ENCODE measurements at places on chromosomes 6 and 20.

- no peak for DNase-seq
Measured at GRCh38 chr6:654136-654535, 2.8 kb downstream of the HUS1B start.

DNA sequence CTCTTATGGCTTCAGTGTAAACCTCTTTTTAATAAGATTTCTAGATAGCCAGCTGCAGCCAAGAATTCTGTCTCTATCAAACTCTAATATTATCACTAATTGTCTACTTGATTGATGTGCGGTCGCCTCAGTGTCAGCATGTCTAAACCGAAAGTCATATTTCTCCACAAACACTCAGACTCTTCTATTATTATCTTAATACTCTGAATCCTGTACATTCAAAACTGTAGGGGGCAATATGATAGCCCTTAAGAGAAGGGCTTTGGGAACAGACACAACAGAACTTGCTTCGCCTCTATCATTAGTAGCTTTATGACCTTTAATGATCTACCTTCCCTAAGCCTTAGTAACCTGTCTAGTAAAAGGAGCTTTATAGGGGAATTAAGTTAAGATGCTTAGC is 379.7 kb upstream of the PTCHD4 start:
- DNase-seq, result no peak

- DNase-seq, result no peak
Measured at GRCh38 chr6:18380158-18380836, 6.9 kb upstream of the RNF144B start.

DNA sequence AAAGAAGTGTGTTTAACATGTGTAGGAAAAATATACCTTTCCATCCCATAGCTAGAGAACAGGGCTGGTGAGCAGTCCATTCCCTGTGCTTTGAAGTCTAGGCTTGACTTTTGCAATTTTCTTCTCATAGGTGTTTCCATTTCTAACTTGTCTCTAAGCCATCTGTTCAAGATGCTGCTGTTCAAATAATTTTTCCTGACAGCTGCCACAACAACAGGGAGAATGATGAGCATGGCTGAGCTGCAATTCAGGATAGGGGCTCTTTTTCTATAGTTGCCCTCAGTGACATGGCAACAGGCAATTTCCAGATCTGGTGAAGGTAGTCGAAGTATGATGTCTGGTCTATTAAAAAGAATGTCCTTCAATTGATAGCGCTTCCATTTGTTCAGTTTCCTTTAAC is 103.0 kb upstream of the HS3ST5 start:
- DNase-seq, result no peak

GRCh38 chr6:43942011-43942442 is 172.0 kb downstream of the VEGFA start:
- no peak for DNase-seq

- DNase-seq, result no peak
Measured at GRCh38 chr6:167566711-167567141, 241.8 kb downstream of the TTLL2 start.

GRCh38 chr20:53438368-53438767 is 155.3 kb downstream of the ZNF217 start:
- no peak for DNase-seq

DNA sequence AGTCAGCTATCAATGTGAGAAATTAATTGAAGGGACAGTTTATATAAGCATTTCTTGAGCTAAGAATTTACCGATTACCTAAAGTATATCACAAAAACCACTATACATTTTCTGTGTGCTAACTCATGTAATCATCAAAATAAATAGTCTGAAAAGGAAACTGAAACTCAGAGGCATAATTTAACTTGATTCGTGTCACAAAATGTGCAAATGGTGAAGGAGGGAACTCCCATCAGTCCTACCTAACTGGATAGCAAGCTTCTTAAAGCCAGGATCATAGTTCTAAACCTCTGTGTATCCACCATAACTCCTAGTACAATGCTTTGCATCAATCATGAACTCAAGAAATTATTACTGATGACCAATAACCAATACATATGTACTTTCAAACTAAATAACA is 91.0 kb downstream of the ASCC3 start:
- no peak for DNase-seq

GRCh38 chr6:63058601-63059000 is 152.7 kb upstream of the FKBP1C start:
- DNase-seq, result no peak

- DNase-seq, result no peak
Measured at GRCh38 chr6:143123081-143123480, 62.4 kb downstream of the AIG1 start.

DNA sequence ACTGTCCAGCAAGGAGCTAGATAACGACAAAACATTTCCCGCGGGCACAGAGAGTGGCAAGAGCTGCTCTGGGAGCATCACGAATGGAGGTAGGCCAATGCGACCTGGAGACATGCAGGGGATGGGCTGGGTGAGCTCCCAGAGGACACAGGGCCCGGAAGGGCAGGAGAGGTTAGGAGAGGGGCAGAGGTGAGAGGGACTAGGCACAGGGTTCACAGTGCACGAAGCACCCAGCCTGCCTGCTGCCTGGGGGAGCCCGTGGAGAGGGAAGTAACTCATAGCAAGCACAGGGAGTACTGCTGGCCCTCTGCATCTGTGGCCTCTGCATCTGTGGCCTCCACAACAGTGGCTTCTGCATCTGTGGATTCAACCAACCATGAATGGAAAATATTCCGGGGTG is 126.5 kb downstream of the HUS1B start:
- DNase-seq, result no peak

DNA sequence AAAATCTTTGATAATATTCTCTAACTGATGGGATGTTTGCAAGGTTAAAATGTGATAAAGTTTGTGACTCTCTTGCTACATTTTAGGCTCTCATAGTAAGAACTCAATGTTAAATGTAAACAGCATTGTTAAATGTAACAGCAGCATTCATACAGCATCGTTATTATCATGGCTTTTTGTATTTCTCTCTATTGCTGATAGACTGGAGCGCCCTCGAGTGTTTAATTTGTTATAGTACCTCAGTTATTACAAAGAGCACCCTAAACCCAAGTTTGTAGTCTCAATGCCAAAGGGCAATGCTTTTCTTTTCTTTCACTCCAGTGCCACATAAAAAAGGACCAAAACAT is 14.9 kb upstream of the TTPAL start:
- no peak for DNase-seq

DNA sequence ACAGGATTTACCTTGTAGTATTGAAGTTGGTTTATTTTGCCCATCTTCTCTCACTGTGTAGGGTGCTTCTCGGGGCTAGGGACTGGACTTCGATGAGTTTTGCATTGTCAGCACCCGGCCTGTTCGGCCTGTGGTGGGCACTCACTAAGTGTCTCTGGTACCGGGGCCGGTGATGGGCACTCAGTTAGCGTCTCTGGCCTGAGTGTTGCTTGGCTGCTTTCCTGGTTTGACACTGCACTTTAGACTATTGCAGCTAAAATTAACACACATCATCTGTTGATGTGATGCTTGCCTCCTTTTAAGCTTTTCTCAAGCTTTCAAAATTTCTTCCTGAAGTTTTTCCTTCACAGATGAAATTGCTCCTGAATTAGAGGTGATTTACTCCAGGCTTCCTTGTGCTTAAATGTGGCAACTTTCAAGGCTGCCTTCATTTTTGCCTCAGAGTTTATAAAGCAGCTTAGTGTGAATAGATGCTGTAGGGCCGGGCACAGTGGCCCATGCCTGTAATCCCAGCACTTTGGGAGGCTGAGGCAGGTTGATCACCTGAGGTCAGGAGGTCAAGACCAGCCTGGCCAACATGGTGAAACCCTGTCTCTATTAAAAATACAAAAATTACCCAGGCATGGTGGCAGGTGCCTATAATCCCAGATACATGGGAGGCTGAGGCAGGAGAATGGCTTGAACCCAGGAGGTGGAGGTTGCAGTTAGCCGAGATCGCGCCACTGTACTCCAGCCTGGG is 41.7 kb upstream of the TULP4 start:
- no peak for DNase-seq

- no peak for DNase-seq
Measured at GRCh38 chr20:38197217-38197616, 32.1 kb upstream of the TGM2 start.

GRCh38 chr6:139029470-139030227 is 1.1 kb downstream of the ABRACL start:
- no peak for DNase-seq

- DNase-seq, result no peak
Measured at GRCh38 chr20:17827759-17828559, 128.2 kb downstream of the BANF2 start.

- DNase-seq, result no peak
Measured at GRCh38 chr20:19924255-19924654, 92.9 kb upstream of the NAA20 start.

- no peak for DNase-seq
Measured at GRCh38 chr6:169074526-169074925, 179.1 kb downstream of the THBS2 start.

GRCh38 chr6:106473812-106474211 is 113.3 kb downstream of the CRYBG1 start:
- DNase-seq, result peak; percentile 48

- DNase-seq, result no peak
Measured at GRCh38 chr6:42404484-42404883, 47.2 kb downstream of the TRERF1 start.

GRCh38 chr20:60136645-60137401 is 178.6 kb downstream of the CDH26 start:
- DNase-seq, result no peak

- DNase-seq, result no peak
Measured at GRCh38 chr6:56567501-56567900, 75.2 kb downstream of the DST start.

GRCh38 chr6:74549746-74550145 is 656.1 kb downstream of the COL12A1 start:
- no peak for DNase-seq

DNA sequence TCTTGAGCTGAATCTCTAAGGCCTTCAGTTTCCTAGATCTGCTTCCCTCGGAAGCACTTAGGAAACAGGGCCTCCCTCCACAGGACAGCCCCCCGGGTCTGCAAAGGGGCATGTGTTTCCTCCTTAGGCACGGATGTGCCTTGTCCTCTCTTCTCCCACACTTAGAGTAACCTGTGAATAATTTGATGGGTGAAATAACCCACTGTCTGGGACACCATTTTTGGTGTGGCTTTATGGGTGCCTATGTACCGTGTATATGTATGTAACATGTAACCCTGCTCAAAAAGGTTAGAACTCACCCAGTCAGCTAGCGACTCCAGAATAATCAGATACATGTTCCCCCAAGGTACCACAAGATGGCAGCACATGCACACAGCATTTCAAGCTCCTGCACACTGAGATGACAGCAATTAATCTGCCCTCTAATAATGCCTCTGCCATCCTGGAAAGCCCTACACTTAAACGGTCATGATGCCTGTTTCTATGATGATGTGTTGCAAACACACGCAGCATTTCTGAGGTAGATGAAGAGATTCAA is 212.0 kb upstream of the PROKR2 start:
- DNase-seq, result peak; percentile 50

DNA sequence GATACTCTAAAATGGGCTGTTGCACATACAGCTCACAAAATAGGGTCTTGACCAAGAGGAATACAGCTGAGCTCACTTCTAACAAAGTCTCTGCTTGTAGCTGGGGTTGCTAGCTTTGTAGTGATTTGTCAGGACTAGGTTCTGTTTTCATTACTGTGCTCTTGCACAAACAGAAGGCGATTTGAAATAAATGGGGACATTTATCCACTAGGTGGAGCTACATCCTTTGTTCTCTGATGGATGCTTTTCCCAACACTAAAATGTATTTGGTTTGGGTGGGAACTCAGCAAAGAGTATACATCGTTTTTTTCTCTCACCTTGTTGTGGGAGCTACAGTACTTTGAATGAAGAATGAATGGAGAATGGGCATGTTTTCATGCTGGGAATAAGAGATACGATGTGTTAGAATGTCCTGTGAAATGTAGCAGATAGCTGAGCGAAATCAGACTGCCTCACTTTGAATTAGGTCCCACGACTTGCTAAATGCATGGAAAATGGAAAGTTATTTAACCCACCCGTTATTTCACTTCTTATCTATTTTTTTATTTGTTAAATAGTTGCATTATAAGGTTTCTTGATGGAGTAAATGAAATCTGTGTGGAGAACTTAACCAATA is 494.7 kb upstream of the MAP3K7 start:
- no peak for DNase-seq

GRCh38 chr20:46701057-46701456 is 8.4 kb upstream of the SLC2A10 start:
- DNase-seq, result no peak

All from epithelial cell of proximal tubule (primary cell).